ENCODE measurements at places on chromosomes 16 and 17.

GRCh38 chr17:50872710-50873424 lies 6.7 kb upstream of the TOB1 start:
- DNase-seq: peak; percentile 19

GRCh38 chr17:64774888-64775540 lies 112.9 kb upstream of the SMURF2 start:
- no peak for DNase-seq

GRCh38 chr16:70597135-70597835 lies 49.1 kb upstream of the IL34 start:
- DNase-seq: no peak

DNA sequence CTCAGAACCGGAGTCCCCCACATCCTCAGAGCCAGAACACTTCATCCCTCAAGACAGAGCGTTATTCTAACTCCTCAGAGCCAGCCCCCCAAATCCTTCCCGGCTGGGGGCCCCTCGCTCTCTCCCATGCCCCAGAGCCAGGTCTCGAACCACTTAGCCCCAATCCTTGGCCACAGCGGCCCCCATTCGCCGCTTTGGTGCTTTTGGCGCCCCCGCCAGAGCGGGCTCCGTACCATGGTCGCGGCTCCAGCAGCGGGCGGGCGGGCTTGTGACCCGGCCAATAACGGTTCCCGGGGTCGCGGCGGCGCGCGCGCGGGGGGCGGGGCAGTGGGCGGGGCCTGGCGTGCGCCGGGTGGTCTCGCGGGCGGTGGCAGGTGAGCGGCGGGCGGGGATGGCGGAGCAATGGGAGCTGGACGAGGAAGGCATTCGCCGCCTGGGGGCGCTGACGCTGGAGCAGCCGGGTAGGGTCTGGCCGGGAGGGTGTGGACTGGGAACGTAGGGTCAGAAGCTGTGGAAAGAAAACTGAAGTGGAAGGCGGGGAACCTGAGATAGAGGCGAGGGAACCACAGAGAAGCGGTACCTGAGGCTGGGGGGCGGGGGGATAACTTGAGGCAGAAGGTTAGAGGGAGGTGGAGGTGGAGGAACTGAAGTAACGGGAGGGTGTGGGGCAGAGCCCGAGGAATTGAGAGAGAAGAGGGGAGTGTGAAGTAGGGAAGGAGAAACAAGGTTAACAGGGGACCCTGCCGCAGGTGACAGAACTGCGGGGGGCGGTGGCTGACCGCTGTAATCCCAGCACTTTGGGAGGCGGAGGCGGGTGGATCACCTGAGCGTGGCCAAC lies at the start of the genes KCTD19 and LRRC36:
Gene KCTD19, minus strand, starts transcription at position 270 of the 838 bp plus-strand sequence. Its CDS starts 34 bp downstream, at position 236.
Gene LRRC36, plus strand, starts transcription at position 344 of the 838 bp plus-strand sequence. Its CDS starts 48 bp downstream, at position 392.
- DNase-seq: peak; percentile 25

GRCh38 chr17:79003661-79004411 lies 5.7 kb downstream of the CANT1 start:
- DNase-seq: no peak

- no peak for DNase-seq
Observed at GRCh38 chr16:874366-875181, 74.0 kb upstream of the GNG13 start.

- DNase-seq: no peak
Observed at GRCh38 chr17:43169561-43170139, 1.4 kb upstream of the NBR1 start.

GRCh38 chr16:86798247-86799041 lies 220.1 kb downstream of the FOXL1 start:
- DNase-seq: no peak

GRCh38 chr17:62981933-62982332 lies 15.9 kb downstream of the TANC2 start:
- no peak for DNase-seq

- no peak for DNase-seq
Observed at GRCh38 chr17:39929646-39930407, 2.3 kb downstream of the LRRC3C start.

DNA sequence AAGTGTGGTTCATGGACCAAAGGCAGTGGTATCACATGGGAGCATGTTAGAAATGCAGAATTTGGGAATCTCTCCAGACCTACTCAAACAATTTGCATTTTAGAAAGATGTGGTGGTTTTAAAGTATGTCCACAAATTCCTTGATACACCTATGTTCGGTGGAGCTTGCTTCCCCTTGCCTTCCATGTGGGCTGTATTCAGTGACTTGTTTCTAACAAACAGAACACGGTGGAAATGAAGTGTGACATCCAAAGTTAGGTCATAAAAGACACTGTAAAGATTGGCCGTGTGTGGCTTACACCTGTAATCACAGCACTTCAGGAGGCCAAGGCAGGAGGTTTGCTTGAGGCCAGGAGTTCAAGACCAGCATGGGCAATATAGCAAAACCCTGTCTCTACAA lies 16.7 kb downstream of the COQ7 start:
- DNase-seq: no peak

DNA sequence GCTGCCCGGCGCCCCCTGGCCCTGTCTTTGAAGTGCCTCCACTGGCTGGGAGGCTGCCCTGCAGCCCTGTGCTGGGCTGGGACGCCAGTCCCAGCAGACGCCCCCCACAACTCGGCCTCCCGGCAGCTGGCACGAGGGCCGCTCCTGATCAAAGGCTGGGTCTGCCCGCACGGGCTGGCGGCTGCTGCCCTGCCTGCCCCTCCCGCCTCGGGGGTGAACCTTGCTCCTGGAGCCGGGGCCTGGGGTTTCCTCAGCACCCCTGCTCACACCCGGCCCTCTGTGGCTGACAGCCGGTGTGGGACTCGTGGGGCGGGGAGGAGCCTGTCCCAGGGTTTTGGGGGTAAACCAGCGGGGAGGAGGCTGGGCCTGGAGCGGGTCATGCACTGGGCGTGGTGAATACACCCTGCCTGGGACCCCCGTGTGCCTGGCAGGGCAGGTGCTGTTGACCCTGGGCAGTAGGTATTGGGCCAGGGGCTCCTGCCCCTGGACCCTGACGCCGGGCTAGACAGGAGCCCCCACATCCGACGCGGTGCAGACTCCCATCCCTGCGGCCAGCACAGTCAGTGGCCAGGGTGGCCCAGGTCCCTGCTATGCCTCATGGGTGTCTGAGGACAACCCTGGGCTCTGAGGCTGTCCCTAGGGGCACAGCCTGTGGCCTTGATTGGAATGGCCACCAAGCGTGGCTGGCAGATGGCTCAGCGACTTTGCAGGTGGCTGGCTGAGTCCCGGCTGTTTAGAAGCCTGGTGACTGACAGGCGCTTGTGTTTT lies 21.7 kb downstream of the CENPX start:
- no peak for DNase-seq

DNA sequence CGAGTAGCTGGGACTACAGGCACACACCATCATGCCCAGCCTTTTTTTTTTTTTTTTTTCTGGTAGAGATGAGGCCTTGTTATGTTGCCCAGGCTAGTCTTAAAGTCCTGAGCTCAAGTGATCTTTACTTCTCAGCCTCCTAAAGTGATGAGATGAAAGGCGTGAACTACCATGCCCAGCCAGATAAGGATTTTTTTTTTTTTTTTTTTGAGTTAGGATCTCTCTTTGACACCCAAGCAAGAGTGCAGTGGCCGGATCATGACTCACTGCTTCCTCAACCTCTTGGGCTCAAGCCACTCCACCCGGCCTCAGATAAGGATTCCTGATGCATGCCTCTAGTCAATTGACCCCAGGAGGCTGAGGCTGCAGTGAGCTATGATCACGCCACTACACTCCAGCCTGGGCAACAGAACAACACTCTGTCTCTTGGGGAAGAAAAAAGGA lies 11.2 kb upstream of the PLEKHG4 start:
- no peak for DNase-seq

DNA sequence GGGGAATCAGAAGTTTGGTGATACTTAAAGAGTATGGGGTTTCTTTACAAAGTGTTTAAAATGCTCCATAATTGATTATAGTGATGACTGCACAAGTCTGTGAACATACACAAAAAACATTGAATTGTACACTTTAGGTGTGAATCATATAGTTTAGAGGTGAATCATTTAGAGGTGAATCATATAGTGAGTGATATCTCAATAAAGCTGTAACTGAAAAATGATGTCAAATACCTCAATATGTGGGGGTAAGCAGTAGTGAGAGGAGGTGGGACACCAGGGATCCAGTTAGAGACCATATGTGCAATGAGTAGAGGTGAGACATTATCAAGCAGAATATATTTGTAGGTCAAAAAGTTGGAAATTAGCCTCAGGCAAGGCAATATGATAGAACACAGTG lies 264.5 kb downstream of the PMP22 start:
- no peak for DNase-seq

GRCh38 chr17:56108811-56109284 lies 44.4 kb upstream of the ANKFN1 start:
- DNase-seq: no peak

- no peak for DNase-seq
Observed at GRCh38 chr17:59769887-59770286, 62.4 kb downstream of the VMP1 start.

DNA sequence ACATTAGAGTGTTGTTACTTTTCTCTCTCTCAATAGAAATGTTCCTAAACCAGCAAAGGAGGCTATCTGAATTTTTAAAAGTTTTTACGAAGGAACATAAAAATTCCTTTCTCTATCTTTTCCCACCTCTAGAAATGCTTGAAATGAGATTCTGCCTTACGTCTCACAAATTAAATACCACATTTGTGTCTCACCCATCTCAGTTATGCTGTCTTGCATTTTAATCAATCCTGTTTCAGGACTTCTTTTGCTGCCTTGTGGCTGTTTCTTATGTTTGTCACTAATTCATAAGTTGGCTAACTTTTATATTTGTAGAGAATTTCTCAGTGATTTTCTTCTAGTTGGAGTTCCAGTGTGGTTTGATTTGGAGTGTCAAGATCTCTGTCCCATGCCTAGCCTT lies 3.5 kb downstream of the OMG start:
- no peak for DNase-seq

- DNase-seq: no peak
Observed at GRCh38 chr17:5354886-5355415, 64.5 kb downstream of the NUP88 start.

DNA sequence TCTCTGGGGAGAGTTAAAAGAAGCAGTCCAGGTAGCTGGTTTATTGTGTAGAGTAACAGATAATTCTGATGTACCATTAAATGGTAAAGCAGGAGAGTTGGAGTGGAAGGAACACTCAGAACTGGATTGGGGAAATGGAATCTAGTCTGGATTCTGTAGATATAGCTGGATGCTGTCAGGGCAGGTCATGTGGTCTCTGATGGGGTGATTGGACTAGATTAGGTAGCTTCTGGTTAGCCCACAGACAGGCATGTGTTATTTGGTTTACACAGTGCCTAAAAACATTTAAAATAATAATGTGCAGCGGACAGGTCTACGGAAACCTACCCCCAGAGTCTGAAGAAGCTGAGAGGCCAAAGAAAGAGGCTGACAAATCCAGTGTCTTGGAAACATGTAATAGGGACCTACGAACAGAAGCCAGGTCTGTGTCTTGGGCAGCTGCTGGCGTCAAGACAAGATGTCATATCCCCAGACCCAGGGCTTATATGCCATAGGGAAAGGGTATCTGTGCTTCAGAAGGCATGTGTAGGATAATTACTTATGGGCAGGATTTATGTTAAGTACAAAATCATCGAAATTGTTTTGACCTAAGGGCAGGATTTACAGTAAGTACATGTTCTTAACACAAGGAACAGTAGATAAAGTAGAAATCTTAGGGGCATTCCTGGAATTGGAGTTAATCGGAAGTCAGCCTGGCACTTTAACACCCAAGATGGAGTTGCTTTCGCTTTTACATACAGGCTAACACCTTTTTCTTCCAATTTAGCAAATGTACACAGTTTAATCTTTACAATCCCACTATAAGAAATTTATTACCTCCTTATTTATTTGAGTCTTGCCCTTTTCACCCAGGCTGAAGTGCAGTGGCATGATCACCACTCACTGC lies 12.4 kb downstream of the LUC7L3 start:
- no peak for DNase-seq

DNA sequence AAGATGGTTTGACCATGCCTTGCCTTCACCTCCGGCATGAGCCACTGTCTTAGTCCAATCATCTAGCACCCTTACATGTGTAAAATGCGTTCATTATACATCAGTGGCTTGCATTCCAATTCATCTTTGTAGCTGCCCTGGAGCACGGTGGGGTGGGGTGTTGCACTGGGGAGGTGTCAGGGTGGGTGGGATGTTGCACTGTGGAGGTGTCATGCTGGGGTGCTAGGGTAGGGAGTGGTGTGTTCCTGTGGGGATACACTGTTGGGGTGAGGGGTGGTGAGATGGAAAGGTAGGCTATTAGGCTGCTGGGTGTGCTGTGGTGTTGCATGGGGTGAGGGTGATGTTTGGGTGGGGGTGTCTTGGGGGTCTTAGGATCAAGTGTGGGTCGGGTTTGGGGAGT lies 47.0 kb downstream of the NLRC5 start:
- no peak for DNase-seq

GRCh38 chr16:80563066-80563465 lies 22.3 kb downstream of the DYNLRB2 start:
- DNase-seq: no peak

- DNase-seq: no peak
Observed at GRCh38 chr17:28748852-28749515, 5.2 kb downstream of the TRAF4 start.

- no peak for DNase-seq
Observed at GRCh38 chr17:73972901-73973300, 230.6 kb upstream of the RPL38 start.

- no peak for DNase-seq
Observed at GRCh38 chr17:17172990-17173389, 33.1 kb downstream of the PLD6 start.

GRCh38 chr17:43609613-43610385 lies 51.9 kb downstream of the MEOX1 start:
- no peak for DNase-seq

- no peak for DNase-seq
Observed at GRCh38 chr17:8823279-8823678, 24.1 kb upstream of the MFSD6L start.

- peak; percentile 69 for DNase-seq
Observed at GRCh38 chr16:78742501-78743283, 643.2 kb downstream of the WWOX start.

- DNase-seq: no peak
Observed at GRCh38 chr16:27224271-27224737, 21.0 kb downstream of the KDM8 start.

GRCh38 chr17:17556671-17557070 lies 34.8 kb downstream of the PEMT start:
- no peak for DNase-seq

DNA sequence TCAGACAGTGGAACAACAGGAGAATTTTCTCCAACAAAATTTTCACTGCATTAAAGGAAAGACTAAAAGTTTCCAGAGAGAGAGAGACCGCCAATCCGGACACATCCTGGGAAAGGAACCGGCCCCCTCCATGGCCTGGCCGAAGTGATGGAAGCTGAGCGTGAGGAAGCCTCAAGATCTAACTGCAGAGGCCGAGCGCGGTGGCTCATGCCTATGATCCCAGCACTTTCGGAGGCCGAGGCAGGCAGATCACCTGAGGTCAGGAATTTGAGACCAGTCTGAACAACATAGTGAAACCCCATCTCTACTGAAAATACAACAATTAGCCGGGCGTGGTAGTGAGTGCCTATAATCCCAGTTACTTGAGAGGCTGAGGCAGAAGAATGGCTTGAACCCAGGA lies 3.9 kb downstream of the CTRB2 start:
- no peak for DNase-seq

GRCh38 chr16:71214746-71215381 lies 15.7 kb downstream of the HYDIN start:
- no peak for DNase-seq
